Germinal center (tissue), 1 donor: ENCODE measurements at places on chromosomes 1 and 21.

- DNase-seq = no peak
Observed at GRCh38 chr21:34343347-34343746, 20.5 kb upstream of the KCNE2 start.

GRCh38 chr1:2540816-2541492 lies 10.9 kb upstream of the HES5 start:
- DNase-seq = no peak

DNA sequence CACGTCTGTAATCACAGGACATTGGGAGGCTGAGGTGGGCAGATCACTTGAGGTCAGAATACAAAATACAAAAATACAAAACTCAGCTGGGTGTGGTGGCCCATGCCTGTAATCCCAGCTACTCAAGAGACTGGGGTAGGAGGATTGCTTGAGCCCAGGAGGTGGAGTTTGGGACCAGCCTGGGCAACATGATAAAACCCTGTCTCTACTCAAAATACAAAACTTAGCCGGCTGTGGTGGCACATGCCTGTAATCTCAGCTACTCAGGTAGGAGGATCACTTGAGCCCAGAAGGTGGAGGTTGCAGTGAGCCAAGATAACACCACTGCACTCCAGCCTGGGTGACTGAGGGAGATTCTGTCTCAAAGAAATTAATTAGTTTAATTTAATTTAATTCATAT lies 6.5 kb upstream of the ITLN1 start:
- no peak for DNase-seq

- DNase-seq = no peak
Observed at GRCh38 chr1:7558921-7559869, 211.9 kb upstream of the VAMP3 start.

- no peak for DNase-seq
Observed at GRCh38 chr21:43869486-43870325, 4.7 kb downstream of the AGPAT3 start.

GRCh38 chr1:225886159-225887029 lies 2.6 kb downstream of the LEFTY1 start:
- DNase-seq = no peak
